Mammary epithelial cell (primary cell): ENCODE measurements at places on chromosomes 12 and 14. TPM values are rescaled to one million over a fixed set of nuclear protein-coding genes. Genes with fewer than 3 reads are reported as not detected.

DNA sequence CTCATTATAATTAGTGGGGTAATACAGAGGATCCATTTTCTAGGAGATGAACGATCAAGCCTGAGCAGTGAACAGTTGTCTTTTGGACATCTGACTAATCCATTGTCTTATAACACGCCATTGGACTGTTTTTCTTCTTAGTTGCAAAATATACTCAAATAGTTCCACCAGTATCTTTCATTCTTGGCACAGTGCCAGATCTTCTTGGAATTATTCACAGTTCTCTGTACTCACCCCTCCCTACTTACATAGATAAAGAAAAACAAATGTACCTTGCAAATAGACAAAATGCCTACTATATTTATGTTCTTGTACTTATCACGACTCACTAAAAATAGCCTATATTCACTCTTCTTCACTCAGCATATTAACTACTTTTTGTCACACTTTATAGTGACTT lies 3.8 kb downstream of the CBLN3 start:
- DNase-seq, result peak; percentile 77

KLHL33 gene
- polyA plus RNA-seq, result not detected

SYT1 gene
- 9.0 TPM for polyA plus RNA-seq

DNA sequence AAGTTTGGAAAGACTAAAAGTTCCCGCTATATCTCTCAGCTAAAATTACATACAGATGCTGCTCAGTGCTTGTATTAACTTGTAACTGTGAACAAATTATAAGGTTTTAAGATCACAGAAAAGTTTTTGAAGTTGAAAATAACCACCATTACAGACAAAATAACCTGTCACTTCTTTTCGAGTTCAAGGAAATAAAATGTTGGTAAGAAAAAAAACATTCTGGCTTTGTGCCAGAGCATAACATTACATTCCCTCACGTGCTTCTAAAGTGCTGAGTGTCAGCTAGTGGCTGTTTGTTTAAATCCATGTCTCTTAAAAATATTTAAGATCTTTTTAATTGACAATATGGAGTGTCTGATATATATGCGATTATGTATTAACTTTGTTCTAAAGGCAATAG lies 27.2 kb upstream of the ADAMTS20 start:
- DNase-seq, result no peak

- peak; percentile 42 for DNase-seq
Measured at GRCh38 chr14:71103662-71104484, 196.6 kb downstream of the PCNX1 start.
